T-helper 2 cell (primary cell): ENCODE measurements at places on chromosomes 13 and 19.

GRCh38 chr13:20044086-20044485, 85.6 kb downstream of the ZMYM2 start:
- no peak for DNase-seq

- no peak for DNase-seq
These were observed 7.7 kb downstream of the YIPF2 start for GRCh38 chr19:10920781-10921180.

GRCh38 chr13:97826421-97827012, 127.0 kb upstream of the IPO5 start:
- no peak for DNase-seq

- DNase-seq = peak; percentile 19
These were observed 31.4 kb upstream of the MTIF3 start for GRCh38 chr13:27481766-27482165.
